ENCODE measurements at places on chromosomes 2 and 18.
A peak's percentile ranks its signal among the peaks of the same experiment; 100 is the strongest.

- H3K36me3 ChIP-seq: no peaks in the 10 kb centered on the region
- H3K4me3 ChIP-seq: no peak overlapping the region
- no peak for DNase-seq
- no peaks in the 10 kb centered on the region for H3K27me3 ChIP-seq
- H3K27ac ChIP-seq: no peak overlapping the region
- peaks cover 36% of the 10 kb centered on the region for H3K4me1 ChIP-seq
Observed at GRCh38 chr2:71564790-71565189, 111.4 kb downstream of the DYSF start.

- no peaks in the 10 kb centered on the region for H3K36me3 ChIP-seq
- DNase-seq: no peak
- peaks cover 32% of the 10 kb centered on the region for H3K27me3 ChIP-seq
Observed at GRCh38 chr2:238116298-238117198, 16.4 kb downstream of the ESPNL start.

DNA sequence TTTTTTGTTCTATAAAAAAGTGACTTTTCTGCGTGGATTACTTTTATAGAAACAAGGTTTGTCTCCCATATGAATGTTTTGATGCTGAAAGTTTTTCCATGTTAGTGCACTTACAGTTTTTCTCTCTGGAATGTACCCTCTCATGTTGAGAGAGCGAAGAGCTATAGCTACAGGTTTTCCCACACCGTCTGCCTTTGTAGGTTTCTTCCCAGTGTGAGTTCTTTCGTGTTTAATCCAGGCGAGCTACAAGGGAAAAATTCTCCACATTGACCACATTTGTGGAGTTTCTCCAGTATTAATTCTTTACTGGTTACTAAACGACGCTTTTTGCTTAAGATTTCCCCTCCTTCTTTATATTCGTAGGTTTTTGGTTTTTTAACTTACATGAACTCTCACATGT lies 85.1 kb downstream of the ACSL3 start:
- H3K27me3 ChIP-seq: peaks cover 7% of the 10 kb centered on the region
- no peak overlapping the region for H3K4me3 ChIP-seq
- DNase-seq: no peak
- peaks cover 3% of the 10 kb centered on the region for H3K36me3 ChIP-seq

DNA sequence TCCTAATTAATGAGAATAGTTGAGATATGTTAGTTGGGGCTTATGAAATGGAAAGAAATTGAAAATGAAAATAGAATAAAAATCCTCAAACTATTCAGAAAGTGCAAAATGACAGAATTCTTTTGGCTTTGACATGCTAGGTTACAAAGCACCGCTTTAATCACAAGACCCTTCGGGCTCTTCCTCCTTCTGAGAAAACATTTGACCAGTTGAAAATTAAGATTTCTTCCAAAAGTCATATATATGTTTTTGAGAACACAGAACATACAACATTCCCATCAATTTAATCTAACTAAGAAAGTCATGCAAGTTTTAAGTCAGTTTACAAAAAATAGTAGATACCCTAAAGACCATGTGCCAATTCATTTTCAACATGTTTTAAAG lies 2.2 kb upstream of the SLC40A1 start:
- H3K27ac ChIP-seq: no peak overlapping the region
- no peak for DNase-seq
- H3K36me3 ChIP-seq: peaks cover 3% of the 10 kb centered on the region
- H3K27me3 ChIP-seq: no peaks in the 10 kb centered on the region

GRCh38 chr2:190304404-190304803 lies 15.2 kb downstream of the HIBCH start:
- H3K36me3 ChIP-seq: peaks cover 56% of the 10 kb centered on the region
- no peak overlapping the region for H3K27ac ChIP-seq
- H3K4me3 ChIP-seq: no peak overlapping the region
- peaks cover 8% of the 10 kb centered on the region for H3K4me1 ChIP-seq
- DNase-seq: no peak

GRCh38 chr2:226115102-226115831 lies 684.4 kb downstream of the IRS1 start:
- H3K36me3 ChIP-seq: no peaks in the 10 kb centered on the region
- peak overlapping the region; percentile 66 for H3K27ac ChIP-seq
- no peaks in the 10 kb centered on the region for H3K27me3 ChIP-seq

GRCh38 chr2:168029071-168029470 lies 218.3 kb downstream of the STK39 start:
- no peak overlapping the region for H3K4me3 ChIP-seq
- H3K4me1 ChIP-seq: peaks cover 24% of the 10 kb centered on the region
- no peak for DNase-seq
- H3K36me3 ChIP-seq: peaks cover 4% of the 10 kb centered on the region
- no peaks in the 10 kb centered on the region for H3K27me3 ChIP-seq
- peak overlapping the region; percentile 48 for H3K27ac ChIP-seq

- peaks cover 9% of the 10 kb centered on the region for H3K4me1 ChIP-seq
- no peaks in the 10 kb centered on the region for H3K36me3 ChIP-seq
- H3K4me3 ChIP-seq: no peak overlapping the region
- DNase-seq: no peak
- H3K27ac ChIP-seq: no peak overlapping the region
Observed at GRCh38 chr2:162261032-162261945, 18.0 kb upstream of the FAP start.

DNA sequence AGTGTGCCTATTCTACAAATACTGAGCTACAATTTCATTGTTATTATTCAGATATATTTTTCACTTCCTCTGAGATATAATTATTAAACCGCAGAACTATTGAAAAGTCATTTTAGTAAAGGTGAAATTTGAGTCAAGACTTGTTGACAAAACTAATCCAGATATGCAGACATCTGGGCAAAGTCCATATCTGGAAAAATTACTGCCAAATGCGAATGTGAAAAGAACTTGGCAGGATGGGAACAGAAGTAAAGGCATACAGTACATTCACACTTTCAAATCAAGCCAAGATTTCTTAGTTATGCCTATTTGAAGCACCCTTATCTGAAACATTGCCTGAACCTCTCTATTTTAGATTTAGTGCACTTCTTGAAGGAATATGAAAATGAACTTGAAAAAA lies 923.6 kb downstream of the CCDC85A start:
- H3K36me3 ChIP-seq: peaks cover 2% of the 10 kb centered on the region
- no peak overlapping the region for H3K27ac ChIP-seq
- no peaks in the 10 kb centered on the region for H3K4me1 ChIP-seq
- H3K27me3 ChIP-seq: peaks cover 1% of the 10 kb centered on the region

- no peaks in the 10 kb centered on the region for H3K27me3 ChIP-seq
- no peak overlapping the region for H3K4me3 ChIP-seq
- no peak for DNase-seq
- no peaks in the 10 kb centered on the region for H3K36me3 ChIP-seq
- H3K27ac ChIP-seq: no peak overlapping the region
- H3K4me1 ChIP-seq: peaks cover 9% of the 10 kb centered on the region
Observed at GRCh38 chr18:36411745-36412168, 114.2 kb downstream of the FHOD3 start.

DNA sequence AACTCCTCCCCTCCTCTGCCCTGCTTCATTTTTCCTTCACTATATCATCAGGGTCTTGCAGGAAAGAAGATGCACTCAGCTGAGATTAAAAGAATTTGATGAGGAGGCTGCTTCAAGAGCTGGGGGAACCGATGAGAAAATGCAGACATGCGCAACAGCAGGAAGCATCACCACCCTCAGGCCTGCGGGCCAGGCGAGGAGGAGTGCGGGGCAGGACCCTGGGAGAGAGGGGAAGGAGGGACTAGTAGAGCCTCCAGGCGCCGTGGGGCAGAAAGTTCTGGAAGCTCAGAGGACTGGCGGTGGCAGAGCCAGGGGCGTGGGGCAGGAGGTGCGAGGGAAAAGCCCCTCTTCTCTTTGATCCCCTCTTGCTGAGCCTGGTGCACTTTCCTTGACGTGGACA lies 108.2 kb downstream of the CD226 start:
- H3K36me3 ChIP-seq: no peaks in the 10 kb centered on the region
- H3K4me1 ChIP-seq: no peaks in the 10 kb centered on the region
- no peak overlapping the region for H3K27ac ChIP-seq
- peaks cover 3% of the 10 kb centered on the region for H3K27me3 ChIP-seq
- DNase-seq: no peak

Measured in mesothelial cell of epicardium (in vitro differentiated cells).